ENCODE measurements at places on chromosomes 3 and 15.

- no peak for DNase-seq
These were observed 91.9 kb downstream of the CHDH start for GRCh38 chr3:53754325-53754724.

- DNase-seq = no peak
These were observed 17.8 kb upstream of the MAP4 start for GRCh38 chr3:48034000-48034516.

- DNase-seq = no peak
These were observed 54.8 kb downstream of the MESD start for GRCh38 chr15:80934761-80935221.

DNA sequence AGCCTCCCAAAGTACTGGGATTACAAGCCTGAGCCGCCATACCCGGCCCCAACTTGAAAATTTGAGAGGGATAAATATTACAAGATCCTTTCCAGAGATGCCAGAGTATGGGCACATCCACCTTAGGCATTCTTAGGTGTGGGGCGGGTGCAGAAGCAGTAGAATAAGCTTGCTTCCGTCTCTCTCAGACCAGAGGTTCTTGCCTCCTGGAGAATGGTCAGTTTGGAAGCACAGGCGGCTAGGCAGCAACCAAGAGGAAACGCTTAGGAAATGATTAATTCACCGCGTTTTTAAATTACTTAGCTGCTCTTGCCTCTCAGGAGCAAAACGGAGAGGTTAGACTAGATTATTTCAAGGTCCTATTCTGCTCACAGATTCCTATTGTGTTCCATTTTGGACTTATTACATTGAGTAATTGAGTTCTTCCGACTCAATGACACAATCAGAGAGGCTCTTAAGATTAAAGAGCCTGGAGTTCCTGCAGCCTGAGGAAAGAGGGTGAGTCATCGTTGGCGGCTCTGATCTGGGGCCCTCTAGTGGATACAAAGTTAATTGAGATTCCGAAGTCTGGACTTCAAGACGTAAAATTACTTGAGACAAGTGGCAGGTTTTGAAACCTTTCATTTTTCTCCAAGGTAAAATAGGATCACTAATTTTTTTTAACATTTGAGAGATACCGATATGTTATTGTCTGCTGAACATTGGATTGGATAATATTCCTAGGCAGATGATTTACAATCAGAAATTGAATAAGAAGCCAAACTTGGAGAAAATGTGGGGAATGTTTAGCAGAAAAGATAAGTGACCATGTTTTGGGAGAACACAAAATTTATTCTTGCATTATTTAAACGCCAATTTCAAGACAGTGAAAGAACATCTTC, 5.8 kb upstream of the TOPAZ1 start:
- DNase-seq = no peak

DNA sequence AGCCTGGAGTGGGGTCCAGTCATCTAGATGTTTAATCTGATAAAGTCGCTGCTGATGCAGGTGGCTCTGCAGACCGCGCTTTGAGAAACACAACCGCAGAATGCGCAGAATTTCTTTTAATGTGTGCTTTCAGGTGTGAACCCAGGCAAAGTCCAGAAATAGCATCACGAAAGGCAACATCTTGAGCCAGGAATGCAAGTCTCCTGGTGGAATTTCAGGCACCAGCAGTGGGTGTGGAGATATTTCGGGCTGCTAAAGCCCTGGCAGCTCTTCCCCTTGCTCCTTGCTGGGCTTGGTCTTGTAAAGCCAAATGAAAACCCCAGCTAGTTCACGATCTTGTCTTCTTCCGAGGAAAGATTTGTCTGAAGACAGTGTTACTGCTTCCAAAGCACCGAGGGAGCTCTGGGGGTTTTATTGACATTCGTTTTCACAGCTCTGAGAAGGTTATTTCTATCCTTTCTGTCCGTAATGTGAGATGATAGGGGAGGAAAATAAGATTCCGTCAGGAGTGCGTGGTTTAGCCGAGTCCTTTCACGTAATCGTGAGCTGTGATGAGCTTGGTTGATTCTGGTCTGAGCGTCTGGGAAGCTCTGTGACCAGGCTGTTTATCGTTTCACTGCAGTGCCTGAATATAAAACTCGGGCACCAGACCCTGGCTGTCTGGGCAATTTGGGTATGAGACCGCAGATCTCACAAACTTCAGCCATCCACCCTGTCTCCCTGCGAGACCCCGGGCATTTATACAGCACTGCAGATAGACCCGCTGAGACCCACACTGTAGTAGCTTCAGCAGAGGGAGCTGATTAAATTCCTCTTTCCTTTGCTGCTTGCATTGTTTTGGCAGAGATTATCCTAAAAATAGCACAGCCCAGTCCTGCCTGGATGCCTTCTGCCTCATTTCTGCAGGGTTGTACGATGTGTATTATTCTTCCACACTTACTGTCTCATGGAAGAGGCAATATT, 67.0 kb upstream of the SLC25A26 start:
- DNase-seq = no peak

Data from NCI-H2081 treated with DMSO at 0.1 percent for 48 hours (cell line).